Cardiac atrium fibroblast (primary cell): ENCODE measurements at places on chromosomes 6 and 20. TPM values are rescaled to one million over a fixed set of nuclear protein-coding genes. Genes with fewer than 3 reads are reported as not detected.

Gene MICAL1
- total RNA-seq, result 71.3 and 72.0 TPM in 2 replicates

Gene SALL4
- total RNA-seq, result not detected in 2 replicates

Gene VWA7
- under 0.01 TPM in 1 of 2 replicates, not detected in the other for total RNA-seq

Gene TNXB
- total RNA-seq, result 41.5 and 45.3 TPM in 2 replicates
